NCI-H2029 (cell line): ENCODE measurements at places on chromosomes 13 and 19.

GRCh38 chr19:53596056-53596455 is 35.7 kb upstream of the DPRX start:
- no peak for DNase-seq

DNA sequence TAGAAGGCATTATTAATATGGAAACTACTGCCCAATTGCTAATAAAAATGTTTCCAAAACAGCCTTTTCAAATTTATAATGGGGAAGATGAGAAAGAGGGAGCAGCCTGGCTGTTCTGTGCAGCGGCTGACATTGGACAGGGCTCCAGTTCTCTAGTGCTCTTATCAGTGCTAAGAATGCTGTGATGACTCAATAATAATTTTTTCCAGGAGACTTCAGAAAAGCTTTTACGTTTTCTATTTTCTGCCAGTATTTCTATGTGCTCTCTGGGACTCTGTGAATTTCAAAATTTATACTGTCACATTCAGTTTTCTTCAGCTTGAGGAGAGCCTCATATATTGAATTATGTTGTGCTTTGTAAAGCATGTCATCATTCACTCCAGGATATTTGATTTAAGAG is 209.6 kb downstream of the VWA8 start:
- DNase-seq: no peak

DNA sequence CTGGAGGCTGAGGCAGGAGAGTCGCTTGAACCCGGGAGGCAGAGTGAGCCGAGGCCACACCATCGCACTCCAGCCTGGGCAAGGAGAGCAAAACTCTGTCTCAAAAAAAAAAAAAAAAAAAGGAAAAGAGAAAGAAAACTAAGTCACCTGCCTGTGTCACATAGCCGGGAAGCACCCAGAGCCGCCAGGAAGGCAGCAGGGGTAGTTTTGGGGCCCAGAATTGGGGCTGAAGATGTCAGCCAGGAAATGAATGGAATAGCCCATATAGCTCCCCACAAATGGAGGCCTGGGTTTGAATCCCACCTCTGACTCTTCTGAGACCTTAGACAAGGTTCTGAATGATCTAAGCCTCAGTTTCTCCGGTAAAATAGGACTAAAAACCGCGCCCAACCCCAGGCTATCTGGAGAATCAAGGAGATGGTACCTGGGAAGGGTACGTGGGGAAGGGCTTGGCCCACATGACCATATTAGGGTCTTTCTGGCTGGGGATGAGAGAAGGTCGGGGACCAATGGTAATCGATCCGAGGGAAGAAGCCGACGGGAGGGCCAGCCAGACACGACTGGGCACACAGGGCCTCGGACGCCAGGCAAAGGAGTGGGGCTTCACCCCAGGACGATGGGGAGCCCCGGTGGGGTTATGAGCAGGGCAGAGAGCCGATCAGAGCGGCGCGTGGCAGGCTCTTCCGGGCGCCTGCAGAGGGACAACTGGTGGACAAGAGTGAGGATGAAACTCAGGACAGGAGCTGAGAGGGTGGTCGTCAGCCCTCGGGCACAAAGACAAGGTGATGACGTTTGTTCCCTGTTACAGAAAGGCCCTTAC is 14.4 kb downstream of the CCDC124 start:
- DNase-seq: no peak

GRCh38 chr13:64765636-64766035 is 2464.5 kb downstream of the PCDH9 start:
- no peak for DNase-seq

GRCh38 chr13:59997976-59998375 is 165.8 kb downstream of the DIAPH3 start:
- no peak for DNase-seq

DNA sequence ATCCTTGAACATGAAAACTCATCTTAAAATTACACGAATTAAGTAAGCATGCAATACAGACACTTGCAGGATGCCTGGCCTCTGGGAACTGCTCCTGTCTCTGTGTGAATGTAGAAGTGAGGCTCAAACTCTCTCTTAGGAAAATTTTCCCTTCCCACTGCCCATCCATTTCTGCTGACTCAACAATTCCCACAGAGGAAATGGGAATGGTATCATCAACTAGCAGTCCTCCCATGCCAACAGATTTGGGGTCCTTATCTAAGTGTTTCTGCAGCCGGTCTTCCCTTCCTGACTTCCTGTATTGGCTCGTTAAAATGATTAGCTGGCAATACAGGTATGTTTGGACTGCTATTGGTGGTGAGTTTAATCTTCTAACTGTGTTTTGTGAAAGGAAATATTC is 85.8 kb downstream of the DOCK9 start:
- DNase-seq: no peak
